ENCODE measurements at places on chromosomes 1 and 21.

- no peaks in the 10 kb centered on the region for H3K36me3 ChIP-seq
- DNase-seq = no peak
- no peaks in the 10 kb centered on the region for H3K4me1 ChIP-seq
- no peaks in the 10 kb centered on the region for H3K27me3 ChIP-seq
Observed at GRCh38 chr1:152244576-152245273, 20.7 kb upstream of the HRNR start.

- H3K36me3 ChIP-seq = peaks cover 10% of the 10 kb centered on the region
- no peaks in the 10 kb centered on the region for H3K27me3 ChIP-seq
- H3K27ac ChIP-seq = peak overlapping the region; percentile 52
Observed at GRCh38 chr1:193181536-193181935, 4.9 kb downstream of the B3GALT2 start.

- H3K27ac ChIP-seq = no peak overlapping the region
- no peaks in the 10 kb centered on the region for H3K36me3 ChIP-seq
- no peaks in the 10 kb centered on the region for H3K27me3 ChIP-seq
- no peak for DNase-seq
- peaks cover 44% of the 10 kb centered on the region for H3K4me1 ChIP-seq
Observed at GRCh38 chr1:8847990-8848389, 30.5 kb downstream of the ENO1 start.

- H3K36me3 ChIP-seq = no peaks in the 10 kb centered on the region
- no peak for DNase-seq
- no peaks in the 10 kb centered on the region for H3K27me3 ChIP-seq
- no peak overlapping the region for H3K4me3 ChIP-seq
- peaks cover 10% of the 10 kb centered on the region for H3K4me1 ChIP-seq
Observed at GRCh38 chr1:76725864-76726619, 141.2 kb upstream of the ST6GALNAC5 start.

DNA sequence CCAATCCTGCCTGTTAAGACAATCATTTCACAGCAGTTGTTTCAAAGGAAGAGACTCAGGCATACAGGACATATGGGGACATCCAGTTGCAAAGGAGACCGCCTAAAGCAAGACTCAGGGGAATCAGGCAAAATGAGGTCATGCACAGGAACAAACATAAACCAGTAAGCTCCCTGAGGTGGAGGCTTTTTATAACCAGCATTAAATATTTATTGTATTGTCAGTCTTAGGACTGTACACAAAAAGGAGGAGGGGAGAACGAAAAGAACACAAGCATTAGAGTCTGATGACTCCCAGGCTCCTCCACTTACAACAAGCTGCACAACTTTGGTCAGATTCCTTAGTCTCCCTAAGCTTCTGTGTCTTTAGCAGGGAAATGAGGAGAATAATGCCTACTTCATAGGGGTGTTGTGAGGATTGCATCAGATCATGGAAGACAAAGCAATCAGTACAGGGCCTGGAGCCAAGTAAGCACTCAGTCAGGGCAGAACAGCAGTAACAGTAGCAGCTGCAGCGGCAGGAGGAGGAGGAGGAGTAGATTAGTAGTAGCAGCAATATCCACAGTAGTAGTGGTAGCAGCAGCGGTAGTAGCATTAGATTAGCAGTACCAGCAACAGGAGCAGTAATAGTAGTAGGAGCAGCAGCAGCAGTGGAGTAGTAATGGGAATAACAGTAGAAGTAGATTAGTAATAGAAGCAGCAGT lies 54.2 kb upstream of the SPATA6 start:
- no peak for DNase-seq
- no peak overlapping the region for H3K27ac ChIP-seq
- no peak overlapping the region for H3K4me3 ChIP-seq
- peaks cover 10% of the 10 kb centered on the region for H3K27me3 ChIP-seq
- H3K4me1 ChIP-seq = no peaks in the 10 kb centered on the region

DNA sequence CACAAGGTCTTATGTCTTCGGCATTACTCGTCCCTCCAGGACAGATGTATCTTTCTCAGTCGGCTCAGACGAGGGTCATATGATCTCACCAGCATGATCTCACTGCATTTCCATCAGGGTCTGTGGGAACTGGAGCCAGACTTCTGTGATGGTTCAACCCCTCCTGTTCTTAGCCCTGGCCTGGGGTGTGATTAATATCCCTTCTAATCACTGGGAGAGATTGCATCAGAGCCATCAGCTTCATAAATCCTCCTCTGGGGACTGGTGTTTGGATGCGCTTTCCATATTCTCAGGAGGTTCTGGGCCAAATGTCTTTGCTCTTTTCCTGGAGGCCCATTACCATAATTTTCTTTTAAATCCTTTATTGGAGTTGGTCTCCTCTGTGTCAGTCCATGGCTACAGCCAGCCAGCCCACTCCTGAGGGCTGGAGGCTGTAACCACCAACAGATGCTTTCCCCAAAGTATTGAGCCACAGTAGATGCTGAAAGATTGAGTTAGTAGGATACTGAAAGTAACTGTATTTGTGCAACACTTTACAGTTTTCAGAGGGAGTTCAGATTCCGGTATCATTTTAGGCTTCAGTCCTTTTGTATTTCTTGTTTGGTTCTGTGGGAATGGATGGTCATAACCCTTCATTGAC lies 20.0 kb downstream of the CACNA1E start:
- no peak overlapping the region for H3K4me3 ChIP-seq
- peaks cover 24% of the 10 kb centered on the region for H3K27me3 ChIP-seq
- H3K4me1 ChIP-seq = peaks cover 15% of the 10 kb centered on the region
- H3K27ac ChIP-seq = peak overlapping the region; percentile 35
- no peaks in the 10 kb centered on the region for H3K36me3 ChIP-seq

DNA sequence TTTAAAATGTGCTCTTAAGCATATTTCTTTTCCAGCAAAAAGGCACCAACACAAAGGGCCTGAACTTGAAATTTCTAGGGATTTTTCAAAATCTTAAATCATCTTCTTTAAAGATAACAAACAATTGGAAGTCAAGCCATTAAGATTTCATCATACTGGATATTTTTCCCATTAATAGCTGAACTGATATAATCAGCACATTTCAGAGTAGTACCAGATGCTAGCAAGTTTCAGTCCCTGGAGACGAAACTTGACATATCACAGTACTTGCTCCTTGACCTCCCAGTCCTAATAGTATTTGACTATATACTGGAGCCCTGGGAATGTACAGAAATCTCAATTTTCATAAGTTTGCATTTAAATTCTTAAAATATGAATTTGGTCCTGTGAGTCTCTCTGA lies 10.2 kb upstream of the CDC7 start:
- no peak overlapping the region for H3K4me3 ChIP-seq
- H3K27ac ChIP-seq = no peak overlapping the region
- no peaks in the 10 kb centered on the region for H3K36me3 ChIP-seq
- no peaks in the 10 kb centered on the region for H3K4me1 ChIP-seq
- DNase-seq = no peak
- H3K27me3 ChIP-seq = peaks cover 8% of the 10 kb centered on the region

- H3K27ac ChIP-seq = peak overlapping the region; percentile 37
- H3K36me3 ChIP-seq = no peaks in the 10 kb centered on the region
- no peaks in the 10 kb centered on the region for H3K27me3 ChIP-seq
- no peak for DNase-seq
- no peak overlapping the region for H3K4me3 ChIP-seq
Observed at GRCh38 chr1:76585980-76586674, 281.2 kb upstream of the ST6GALNAC5 start.

Measured in nephron progenitor cell (in vitro differentiated cells).